ENCODE measurements at places on chromosomes 4 and X.

GRCh38 chr4:36332782-36333131 is 51.3 kb downstream of the DTHD1 start:
- no peak for DNase-seq

GRCh38 chrX:132037479-132037993 is 14.4 kb downstream of the STK26 start:
- DNase-seq = no peak

GRCh38 chr4:137651128-137651527 is 118.8 kb upstream of the PCDH18 start:
- no peak for DNase-seq

GRCh38 chrX:9447906-9448305 is 17.0 kb upstream of the TBL1X start:
- DNase-seq = no peak

GRCh38 chr4:107216379-107216778 is 180.3 kb upstream of the DKK2 start:
- no peak for DNase-seq

DNA sequence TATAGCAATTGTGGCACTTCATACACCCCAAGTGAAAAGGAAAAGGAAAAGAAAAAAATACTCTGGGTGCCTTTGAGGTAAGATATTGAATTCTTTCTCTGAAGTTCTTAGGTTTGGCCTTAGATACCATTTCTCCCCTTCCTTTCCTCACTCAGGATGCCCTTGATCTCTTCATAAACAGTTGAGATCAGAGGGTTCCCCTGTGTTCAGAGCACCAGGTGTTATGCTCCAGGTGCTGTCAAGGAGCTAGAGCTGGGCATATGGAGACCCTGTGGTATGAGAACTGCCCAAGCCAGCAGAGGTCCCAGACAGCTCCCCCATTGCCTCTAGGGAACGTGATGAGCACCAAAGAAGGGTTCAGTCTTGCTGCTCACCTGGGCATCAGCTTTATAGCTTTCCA is 17.1 kb upstream of the CD40LG start:
- DNase-seq = no peak

GRCh38 chr4:26141051-26141721 is 179.6 kb upstream of the RBPJ start:
- DNase-seq = no peak

- DNase-seq = no peak
Measured at GRCh38 chr4:118787844-118788380, 48.0 kb downstream of the SEC24D start.

DNA sequence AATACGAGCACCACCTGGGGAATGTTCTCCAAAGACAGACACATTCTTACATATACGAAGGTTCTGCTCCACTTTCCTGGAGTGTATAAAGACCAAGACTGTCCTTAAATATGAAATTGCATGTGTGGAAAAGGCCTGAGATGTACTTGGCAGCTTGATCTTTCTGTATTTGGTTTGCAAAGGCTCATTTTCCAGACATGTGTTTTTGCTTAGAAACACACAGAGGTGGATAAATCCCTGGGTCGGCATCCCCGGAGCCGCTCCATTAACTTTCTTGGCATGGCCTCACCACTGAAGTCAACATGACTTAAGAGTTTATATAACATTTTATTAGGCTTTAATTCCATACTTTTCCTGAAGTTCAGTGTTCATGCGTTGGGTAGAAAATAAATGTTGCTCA is 239.4 kb downstream of the LDB2 start:
- no peak for DNase-seq

DNA sequence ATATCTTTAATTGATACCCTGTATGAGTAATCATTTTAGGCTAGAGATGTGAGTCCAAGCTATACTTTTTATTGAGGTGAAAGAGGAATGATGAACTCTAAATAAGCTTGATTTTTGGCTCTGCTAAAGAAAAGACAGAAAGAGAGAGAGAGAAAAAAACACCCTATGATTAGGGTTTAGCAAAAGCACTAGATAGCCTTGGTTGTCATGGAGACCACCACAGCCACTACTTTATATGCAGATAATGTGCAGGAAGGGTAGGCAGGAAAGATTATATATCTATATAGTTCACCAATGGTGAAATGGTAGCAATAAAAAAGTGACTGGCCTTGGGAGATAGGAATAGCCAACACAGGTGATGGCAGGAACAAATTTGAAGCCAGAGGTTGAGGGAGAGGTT is 69.9 kb upstream of the CAMK2D start:
- no peak for DNase-seq

DNA sequence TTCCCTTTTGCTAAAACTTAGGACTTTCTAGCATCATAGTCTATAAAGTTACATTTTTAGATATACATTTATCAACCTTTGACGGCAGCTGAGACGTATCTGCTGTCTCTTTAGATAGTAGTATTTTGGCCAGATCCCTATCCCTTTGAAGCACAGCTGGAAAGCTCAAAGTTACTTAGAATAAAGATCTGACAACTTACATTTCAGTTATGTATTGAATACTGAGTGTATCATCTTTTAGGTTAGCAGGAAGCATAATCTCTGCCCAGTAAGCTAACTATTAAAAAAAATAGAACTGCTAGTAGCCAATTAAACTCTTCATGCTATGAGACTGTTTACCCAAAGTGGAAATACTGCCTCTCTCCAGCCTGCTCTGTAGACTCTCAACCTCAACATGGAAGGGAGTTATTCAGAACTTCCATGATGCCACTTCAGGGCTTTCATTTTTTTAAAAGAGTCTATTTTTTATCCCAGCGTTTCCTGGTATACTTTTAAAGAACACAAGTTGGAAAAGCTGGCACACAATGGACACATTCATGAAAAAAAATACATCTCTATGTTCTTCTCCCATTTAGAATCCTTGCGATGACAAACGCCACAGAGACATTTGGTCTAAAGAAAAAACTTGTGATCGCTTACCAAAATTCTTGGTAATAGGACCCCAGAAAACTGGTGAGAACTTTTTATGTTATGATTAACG is 126.3 kb downstream of the PRSS12 start:
- DNase-seq = no peak

- no peak for DNase-seq
Measured at GRCh38 chr4:109303140-109303496, 660 bp upstream of the COL25A1 start.

- no peak for DNase-seq
Measured at GRCh38 chr4:38166768-38167167, 206.6 kb downstream of the PTTG2 start.

GRCh38 chr4:132266374-132266773 is 882.7 kb upstream of the PCDH10 start:
- DNase-seq = no peak

DNA sequence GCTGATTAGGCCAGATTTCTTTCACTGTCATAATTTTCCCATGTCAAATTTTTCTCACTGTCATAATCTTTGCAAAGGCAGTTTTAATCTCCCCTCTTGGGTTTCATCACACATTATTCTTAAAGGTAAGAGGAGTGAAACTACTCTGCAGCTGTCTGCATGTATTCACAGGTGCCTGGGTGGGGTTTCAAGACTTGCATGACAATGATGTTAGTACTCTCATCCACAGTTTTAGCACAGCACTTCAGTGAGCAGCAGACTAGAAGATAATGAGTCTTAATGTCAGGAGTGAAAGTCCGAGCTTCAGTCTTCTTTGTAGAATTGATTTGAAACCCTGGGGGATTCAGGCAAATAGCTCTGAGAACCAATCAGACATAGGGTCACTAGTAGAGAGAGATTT is 182.5 kb upstream of the GALNT7 start:
- no peak for DNase-seq

- DNase-seq = no peak
Measured at GRCh38 chr4:110055158-110055768, 142.6 kb downstream of the EGF start.

DNA sequence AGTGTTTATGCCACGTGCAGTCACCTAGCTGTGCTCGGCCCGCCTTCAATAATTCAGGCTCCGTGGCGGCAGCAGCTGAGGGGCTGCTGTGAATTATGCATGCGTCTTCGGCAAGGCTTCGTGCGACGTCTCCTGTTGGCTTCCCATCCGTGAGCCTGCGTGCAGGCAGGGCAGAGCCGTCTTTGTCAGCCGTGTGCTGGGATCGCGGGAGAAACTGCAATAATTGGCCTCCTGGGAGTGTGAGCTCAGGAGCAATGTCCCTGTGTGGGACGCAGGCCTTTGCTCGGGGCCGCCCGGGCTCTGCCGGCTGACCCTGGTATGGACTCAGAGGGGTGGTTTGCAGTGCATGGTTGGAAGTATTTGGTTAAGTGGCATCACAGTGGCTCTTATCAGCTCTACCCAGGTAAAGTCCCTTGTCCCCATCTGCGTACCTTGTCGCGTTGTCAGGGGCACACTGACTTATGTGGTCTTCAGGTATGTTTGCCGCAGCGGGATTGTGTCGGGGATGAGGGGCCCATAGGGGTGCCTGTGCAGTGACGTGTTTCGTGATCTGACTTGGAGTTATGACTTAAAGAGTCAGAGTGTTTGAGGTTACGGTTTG is 34.5 kb upstream of the HGFAC start:
- no peak for DNase-seq

DNA sequence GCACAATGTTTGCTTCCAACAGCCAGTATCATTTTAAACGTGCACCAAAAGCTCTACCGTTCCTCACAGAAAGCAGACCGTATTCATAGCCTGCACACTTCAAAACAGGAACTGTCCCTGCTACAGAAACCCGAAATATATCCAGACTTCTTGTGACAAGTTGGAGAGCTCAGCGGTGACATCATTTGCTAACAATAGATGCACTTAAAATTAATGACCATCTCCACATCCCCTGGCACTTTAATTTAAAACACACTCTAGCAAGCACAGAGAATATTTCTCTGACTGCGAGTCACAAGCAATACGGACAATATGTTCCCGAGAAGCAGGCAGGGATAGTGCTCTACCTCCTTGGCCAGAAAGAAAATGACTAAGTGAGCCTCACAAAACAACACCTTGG is 2.5 kb downstream of the NYX start:
- DNase-seq = no peak

GRCh38 chr4:144647590-144647989 is 1.6 kb downstream of the HHIP start:
- DNase-seq = no peak

GRCh38 chrX:154809939-154810665 is 4.8 kb upstream of the MPP1 start:
- DNase-seq = no peak

DNA sequence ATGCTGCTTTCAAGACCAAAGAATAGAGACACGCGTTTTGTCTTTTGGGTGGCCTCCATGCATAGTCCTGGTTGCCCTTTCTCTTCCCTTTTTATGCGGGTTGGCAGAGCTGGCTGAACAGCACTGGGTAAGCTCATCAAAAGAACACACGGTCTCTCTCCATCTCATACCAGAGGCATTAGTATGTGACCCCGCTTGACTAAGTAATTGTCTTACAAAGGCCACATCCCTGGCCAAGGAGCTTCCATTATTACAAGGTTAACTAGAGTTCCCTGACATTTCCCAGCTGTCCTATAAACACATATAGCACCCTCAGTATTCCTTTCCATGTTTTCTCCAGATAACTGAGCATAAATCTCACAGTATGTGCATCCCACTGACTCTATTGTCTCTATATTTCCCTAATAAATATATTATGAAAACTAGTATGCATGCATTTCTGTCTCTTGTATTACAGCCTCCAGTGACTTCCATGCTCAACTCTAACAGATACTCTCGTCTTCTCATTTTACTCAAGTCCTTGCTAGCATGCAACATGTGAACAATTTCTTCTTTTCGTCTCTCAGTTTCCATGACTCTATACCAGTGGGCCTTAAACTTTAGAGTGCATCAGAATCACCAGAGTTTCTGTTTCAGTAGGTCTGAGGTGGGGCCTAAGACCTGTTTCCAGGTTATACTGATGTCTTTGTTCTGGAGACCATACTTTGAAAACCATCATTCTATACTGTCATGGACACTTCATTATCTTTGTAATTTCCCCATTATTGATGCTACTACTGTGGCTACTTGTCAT is 247.7 kb upstream of the ARSJ start:
- no peak for DNase-seq

DNA sequence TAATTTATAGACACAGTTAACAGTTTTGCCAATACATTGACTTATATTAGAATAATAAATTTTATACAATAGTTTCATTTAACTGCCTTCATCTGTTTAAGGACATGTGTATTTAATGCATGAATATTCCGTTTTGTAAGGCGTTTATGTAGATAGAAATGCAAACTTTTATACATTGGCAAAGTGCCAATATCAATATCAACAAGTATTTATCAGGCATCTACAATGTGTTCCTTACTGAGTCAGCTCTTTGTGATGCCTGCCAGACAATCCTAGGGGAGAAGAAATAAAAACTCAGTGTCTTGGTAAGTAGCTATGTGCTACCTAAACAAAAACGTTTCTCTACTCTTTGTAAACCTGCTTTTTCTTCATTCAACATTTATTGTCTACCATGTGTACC is 1142.2 kb downstream of the C4orf33 start:
- DNase-seq = no peak

- no peak for DNase-seq
Measured at GRCh38 chr4:158428242-158428641, 93.4 kb upstream of the RXFP1 start.

Data from ureter (tissue), 1 donor.